ENCODE measurements at places on chromosomes 3 and 15.

GRCh38 chr15:23642413-23643044 is 5.1 kb downstream of the MAGEL2 start:
- DNase-seq, result peak; percentile 30

DNA sequence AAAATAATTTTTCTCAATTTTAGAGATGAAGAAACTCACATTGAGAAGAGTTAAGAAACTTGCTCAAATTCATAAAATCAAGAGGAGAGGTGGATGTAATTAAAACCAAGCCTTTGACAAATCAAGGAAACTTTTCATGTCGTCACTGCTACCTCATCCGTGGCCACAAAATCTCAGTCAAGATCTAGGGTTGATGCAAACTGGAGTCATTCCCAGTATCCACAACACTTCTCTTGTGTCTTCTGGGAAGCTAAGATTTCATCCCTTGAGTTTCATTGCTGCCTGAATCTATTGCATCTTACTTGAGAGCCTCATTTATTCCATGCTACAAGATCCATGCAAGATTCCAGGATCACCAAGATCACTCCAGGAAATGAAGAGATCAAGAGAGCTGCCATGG is 5.4 kb upstream of the FBN1 start:
- no peak for DNase-seq

DNA sequence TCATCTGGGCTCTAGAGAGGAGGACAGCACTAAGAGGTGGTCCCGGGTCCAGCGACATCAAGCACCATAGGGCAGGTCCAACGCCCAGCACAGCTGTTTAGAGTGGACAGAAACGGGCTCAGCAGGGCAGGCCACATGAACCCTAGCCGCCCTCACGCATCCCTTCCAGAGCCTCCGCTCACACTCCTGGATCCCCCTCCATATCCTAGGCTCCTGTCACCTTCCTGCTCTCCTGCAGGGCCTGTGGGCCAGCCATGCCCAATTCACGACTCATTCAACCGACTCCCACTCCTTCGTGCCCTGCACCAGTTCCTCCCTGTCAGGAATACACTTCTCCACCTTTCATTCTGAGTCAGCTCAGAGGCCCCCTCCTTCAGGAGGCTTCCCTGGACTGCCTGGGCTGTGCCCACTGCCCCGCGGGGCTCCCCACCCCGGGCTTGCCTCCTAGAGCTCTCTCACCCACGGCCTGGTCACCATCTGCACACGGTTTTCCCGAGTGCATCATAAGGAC is 90.2 kb downstream of the LINGO1 start:
- DNase-seq, result no peak

DNA sequence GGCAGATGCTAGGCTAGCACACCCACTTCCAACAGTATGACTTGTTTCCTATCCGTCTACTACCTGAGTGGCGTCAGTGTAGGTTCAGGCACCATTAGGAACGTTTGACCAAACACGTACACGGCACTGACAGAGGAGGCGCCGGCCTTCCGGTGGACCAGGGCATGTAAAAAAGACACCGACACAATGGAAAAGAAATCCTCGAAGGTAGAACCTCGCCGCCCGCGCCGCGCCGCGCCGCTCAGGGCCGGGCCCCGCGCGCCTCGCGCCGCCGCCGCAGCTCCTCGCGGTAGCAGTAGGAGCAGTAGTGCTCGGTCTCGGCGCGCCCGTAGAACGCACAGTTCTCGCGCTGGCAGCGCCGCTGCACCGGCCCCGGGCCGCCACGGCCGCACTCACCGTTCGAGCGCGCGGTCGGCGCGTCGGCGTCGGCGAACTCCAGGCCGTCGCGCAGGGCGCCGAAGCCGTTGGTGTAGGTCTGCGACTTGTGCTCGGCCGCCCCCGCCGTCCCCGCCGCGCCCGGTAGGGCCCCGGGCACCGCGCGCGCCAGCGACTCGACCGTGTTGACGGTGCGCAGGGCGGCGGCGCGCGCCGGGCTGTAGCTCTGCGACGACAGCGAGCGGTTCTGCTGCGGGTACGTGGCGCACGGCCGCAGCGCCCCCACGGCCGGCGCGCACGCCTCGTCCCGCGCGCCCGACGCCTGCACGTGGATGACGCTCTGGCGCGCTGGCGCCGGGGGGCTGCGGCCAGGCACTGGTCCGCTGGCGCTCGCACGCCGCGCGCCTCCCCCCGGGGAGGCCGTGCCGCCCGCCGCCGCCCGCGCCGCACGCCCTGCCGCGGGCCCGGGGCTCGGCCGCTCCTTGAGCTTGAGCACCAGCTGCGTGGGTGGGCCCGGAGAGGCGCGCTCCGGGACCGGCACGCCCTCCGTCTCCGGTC is 156.7 kb downstream of the KLF13 start:
- DNase-seq, result peak; percentile 46

- no peak for DNase-seq
Observed at GRCh38 chr3:160378331-160379109, 20.5 kb downstream of the IFT80 start.

DNA sequence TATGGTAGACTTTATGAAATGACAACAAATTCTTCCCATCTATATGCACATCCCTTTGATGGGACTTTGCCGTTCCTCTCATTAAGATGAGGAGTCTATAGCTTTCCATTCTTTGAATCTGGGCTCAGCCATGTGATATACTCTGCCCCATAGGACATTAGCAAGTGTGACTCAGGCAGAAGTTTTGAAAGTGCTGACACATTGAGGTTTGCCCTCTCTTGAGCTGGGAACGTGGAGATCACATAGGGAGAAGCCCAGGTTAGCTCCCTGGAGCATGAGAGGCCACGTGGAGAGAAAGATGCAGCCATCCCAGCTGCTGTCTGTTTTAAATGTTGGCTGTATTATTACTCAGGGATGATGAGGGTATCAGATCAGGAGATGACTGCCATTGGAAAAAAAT is 67.7 kb upstream of the OXTR start:
- DNase-seq, result no peak

GRCh38 chr3:82462977-82463376 is 701.5 kb upstream of the GBE1 start:
- DNase-seq, result no peak

All from stimulated activated CD4-positive, alpha-beta T cell treated with anti-CD3 and anti-CD28 coated beads, Interleukin-4, amount 100 ng/mL, for 24 hours (primary cell).